ENCODE measurements at places on chromosomes 1 and 21. TPM values are rescaled to one million over a fixed set of nuclear protein-coding genes. Genes with fewer than 3 reads are reported as not detected.

The SPRR1B gene
- total RNA-seq = not detected

GRCh38 chr1:50703240-50703639 lies 256.8 kb downstream of the FAF1 start:
- DNase-seq = no peak

The RGS7 gene
- total RNA-seq = 0.20 TPM

- DNase-seq = peak; percentile 12
Observed at GRCh38 chr1:175075572-175076568, 8.2 kb downstream of the TNN start.

The RAP1GAP gene
- total RNA-seq = 0.22 TPM

The DDX59 gene
- total RNA-seq = 13.7 TPM

The CASZ1 gene
- 1.2 TPM for total RNA-seq

GRCh38 chr1:94327001-94327690 lies 89.8 kb upstream of the ARHGAP29 start:
- DNase-seq = no peak

The GPR157 gene
- total RNA-seq = 3.1 TPM

- DNase-seq = no peak
Observed at GRCh38 chr1:22676916-22677583, 24.0 kb downstream of the C1QB start.

GRCh38 chr1:20037877-20038276 lies 32.1 kb upstream of the PLA2G5 start:
- DNase-seq = no peak

DNA sequence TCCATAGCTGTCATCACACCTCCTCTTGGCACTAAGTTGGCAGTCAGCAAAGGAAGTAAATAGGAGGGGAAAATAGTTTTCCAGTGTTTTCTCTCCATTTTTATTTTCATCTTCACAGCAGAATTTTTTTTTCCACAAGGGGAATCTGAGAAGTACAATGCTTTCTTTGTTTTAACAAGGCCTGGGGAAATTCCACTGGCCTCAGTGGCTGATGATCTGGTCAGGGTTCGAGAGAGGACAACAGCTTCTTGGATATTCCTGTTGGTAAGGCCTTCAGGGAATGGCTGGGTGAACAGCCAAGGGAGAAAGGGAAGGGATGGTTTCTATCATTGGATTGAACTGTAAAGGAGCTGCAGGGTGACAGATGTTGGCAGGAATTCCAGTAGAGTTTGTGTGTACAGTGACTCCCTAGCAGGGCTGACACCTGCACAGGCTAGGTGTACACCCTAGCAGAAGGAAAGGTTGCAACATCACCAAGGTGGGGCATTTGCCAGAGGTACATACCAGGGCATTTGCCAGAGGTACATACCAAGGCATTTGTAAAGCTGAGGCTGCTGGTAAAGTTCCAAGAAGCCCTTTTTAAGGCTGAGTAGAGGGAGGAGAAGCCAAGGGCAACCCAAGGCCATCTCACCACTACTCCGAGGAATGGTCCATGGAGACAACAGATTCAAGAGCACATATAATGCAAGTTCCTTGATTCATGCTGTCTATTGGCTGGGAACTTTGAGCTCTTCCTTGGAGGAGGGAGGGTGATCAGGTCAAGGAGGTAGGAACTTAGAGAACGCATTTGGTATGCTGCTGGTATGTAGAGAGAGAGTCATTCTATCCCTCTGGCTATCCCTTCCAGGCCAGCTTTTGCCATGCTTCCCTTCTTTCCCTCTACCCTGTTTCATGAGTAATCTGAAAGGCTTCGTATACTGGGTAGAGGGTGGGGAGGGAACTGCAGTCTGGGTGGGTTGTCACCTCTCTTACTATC lies 3.1 kb downstream of the GJA5 start:
- no peak for DNase-seq

- no peak for DNase-seq
Observed at GRCh38 chr1:15928971-15929965, 46.6 kb downstream of the ZBTB17 start.

- peak; percentile 94 for DNase-seq
Observed at GRCh38 chr1:229024528-229025130, 246.3 kb upstream of the RAB4A start.

The MCOLN3 gene
- 0.35 TPM for total RNA-seq

DNA sequence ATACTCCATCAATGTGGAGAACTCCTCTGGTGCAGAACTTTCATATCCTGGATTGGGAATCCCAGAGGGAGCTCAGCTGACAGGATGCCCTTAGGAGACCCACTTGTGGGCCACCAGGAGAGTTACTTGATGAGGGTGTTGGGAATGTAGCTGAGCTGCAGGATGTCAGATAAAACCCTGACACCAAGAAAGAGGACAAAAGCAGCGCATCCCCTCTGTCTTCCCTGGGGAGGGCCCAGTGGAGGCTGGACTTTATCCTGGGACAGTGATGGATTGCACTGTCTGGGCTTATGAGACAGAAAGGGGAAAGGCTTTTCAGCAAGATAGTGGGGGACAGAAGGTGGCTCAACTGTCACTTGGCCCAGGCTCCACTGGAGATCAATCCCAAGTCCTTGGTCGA lies 88.1 kb upstream of the BCAR3 start:
- DNase-seq = no peak

- DNase-seq = no peak
Observed at GRCh38 chr1:110250008-110250407, 39.9 kb downstream of the KCNC4 start.

The TDRD10 gene
- total RNA-seq = not detected

The CCDC185 gene
- total RNA-seq = 0.47 TPM

The NTNG1 gene
- total RNA-seq = not detected

The GSTM1 gene
- total RNA-seq = 86.1 TPM

The B3GALT5 gene
- total RNA-seq = 0.02 TPM

The ZBTB8A gene
- total RNA-seq = 2.6 TPM

DNA sequence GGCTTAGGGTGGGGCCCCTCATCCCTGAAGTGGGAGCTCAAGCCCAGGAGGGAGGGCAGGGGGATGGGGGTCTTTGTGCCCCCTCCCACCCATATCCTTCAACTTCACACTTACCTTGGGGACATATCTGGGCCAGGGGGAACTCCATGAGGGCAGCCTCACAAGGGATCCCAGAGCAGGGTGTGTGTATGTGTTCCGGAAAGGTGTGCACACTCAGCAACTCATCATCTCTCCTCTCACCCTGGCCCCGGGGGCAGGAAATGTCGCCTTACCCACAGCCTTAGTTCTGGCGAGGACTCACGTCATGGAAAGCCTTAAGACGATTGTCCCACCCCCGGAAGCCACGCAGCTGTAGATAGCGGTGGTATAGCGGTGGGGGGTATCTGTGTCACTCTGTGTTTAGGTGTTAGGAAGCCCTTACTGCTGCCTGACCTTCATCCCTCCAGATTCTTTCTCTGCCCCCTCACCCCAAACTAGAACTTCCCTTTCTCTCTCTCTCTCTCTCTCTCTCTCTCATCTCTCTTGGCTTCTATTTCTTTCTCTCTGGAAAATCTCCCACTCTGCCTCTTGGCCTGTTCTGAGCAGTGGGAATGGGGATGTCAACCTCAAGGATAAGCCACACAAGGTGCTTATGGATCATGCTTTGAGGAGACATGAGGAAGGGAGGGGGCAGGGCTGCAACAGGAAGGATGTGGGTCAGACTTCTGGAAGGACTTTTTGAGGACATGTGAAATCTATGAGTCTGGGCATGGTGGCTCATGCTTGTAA lies at the start of gene SH2D2A:
Gene SH2D2A, minus strand, starts transcription at position 288 of the 768 bp plus-strand sequence. Its CDS starts 140 bp downstream, at position 148.
- no peak for DNase-seq
